ENCODE measurements at places on chromosomes 5 and 9. TPM values are rescaled to one million over a fixed set of nuclear protein-coding genes. Genes with fewer than 3 reads are reported as not detected.
A peak's percentile ranks its signal among the peaks of the same experiment; 100 is the strongest.

GRCh38 chr9:137771580-137771979 lies 106.0 kb upstream of the CACNA1B start:
- no peak for DNase-seq

The GPR151 gene
- not detected for total RNA-seq

GRCh38 chr9:21015129-21015815 lies 16.2 kb downstream of the HACD4 start:
- no peak for DNase-seq

DNA sequence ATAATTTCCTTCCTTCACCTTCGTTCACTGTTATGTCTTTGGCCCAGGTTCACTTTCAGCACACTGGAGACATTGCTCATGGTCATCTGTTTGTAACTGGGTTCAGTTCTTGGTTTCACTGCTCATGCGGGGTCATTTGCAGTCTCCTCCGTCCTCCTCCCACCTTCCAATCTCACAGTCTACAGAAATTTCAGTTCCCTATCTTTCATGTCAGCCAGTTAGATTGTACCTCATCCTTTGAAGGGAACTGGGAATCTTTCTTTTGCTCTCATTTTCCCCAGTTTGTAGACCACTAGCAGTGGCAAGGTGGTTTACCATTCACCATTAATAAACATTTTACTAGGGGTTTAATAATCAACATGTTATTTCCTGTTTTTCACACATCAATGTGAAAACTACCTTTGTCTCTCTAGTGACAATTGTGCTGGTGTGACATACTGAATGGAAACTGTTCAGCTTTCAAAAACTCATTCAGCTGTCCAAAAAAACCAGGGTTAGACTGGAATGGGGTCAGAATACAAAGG lies 100.9 kb upstream of the IL6ST start:
- DNase-seq = no peak

GRCh38 chr9:88993327-88993726 lies 2.1 kb downstream of the S1PR3 start:
- no peak for DNase-seq

The EQTN gene
- not detected for total RNA-seq

GRCh38 chr5:41182666-41183065 lies 30.7 kb downstream of the C6 start:
- no peak for DNase-seq

DNA sequence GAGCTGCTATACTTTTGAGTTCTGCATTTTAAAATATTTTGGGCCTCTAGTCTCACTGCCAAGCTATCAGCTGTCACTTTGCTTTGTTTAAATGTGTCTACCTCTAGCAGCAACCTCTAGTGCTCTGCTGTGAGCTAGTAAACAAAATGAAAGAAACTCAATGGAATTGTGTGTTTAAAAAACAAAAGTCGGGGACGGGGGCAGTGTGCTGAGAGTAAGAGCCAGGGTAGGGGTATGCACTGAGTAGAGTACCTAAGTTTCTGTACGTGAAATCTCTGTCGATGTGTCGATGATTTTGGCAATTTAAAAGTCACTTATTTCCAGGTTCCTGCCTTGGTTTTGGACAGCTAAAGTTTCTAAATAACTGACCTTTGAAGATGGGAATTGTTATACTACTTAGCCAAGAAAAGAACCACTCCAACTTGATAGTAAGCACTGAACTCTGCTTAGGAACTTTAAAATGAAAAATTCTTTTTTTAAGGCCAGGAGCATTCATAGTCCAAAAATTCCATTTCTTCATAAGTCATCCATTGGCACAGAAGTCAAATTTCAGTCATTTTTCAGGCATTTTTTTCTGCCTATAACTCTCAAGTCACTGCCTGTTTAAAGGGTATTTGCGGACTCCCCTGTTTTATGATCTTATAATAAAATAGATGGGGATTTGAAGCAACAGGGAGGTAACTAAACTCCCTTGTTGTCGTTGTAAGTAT lies 111.5 kb downstream of the SAXO1 start:
- DNase-seq = no peak

The SPINK7 gene
- total RNA-seq = not detected

DNA sequence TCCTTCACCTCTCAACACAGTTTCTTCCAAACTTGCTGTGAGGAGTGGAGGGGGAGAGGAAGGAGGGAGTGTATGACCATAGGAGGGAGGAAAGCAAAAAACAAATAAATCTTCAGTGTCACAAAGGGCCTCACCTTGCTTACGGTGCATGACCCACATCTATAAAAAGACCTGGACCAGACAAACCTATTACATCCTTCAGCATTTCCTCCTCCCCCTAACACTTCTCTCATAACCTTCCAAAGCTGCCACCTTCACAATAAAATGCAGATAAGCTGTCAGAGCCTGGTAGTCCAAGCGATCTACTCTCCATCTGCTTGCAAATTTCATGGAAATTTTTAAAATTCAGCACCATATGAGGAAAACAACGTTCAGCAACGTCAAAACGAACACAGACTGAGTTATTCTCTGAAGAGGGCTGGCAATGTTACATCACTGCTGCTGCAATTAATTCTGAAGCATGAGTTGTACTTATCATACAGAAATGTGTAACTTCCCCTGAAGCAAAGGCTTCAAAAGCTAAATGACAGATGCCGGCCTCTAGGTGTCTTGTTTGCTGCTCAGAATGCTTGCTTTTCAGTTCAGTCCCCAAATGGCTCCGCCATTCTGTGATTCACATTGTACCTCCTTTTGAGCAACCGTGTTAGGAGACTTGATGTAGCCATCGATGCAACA lies 62.9 kb downstream of the EFNA5 start:
- DNase-seq = no peak

The ARAP3 gene
- 3.0 TPM for total RNA-seq

DNA sequence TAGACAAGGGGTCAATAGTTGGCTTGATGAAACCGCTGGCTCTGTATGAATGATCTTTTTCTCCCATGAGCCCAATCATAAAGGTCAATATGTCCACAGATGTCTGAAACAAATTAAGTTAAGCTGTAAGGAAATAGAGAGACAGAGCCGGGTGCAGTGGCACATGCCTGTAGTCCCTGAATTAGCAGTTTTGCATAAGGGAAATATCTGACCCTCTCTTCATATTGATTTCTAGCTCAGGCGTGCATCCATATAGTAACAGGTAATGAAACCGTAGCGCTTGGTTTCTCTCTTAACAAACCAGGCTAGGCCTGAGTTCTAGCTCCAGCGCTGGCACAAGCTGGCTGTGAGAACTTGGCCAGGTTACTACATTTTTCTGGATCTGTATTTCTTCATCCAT lies 118.1 kb upstream of the ERCC6L2 start:
- DNase-seq = no peak

The GLDC gene
- 4.6 TPM for total RNA-seq

DNA sequence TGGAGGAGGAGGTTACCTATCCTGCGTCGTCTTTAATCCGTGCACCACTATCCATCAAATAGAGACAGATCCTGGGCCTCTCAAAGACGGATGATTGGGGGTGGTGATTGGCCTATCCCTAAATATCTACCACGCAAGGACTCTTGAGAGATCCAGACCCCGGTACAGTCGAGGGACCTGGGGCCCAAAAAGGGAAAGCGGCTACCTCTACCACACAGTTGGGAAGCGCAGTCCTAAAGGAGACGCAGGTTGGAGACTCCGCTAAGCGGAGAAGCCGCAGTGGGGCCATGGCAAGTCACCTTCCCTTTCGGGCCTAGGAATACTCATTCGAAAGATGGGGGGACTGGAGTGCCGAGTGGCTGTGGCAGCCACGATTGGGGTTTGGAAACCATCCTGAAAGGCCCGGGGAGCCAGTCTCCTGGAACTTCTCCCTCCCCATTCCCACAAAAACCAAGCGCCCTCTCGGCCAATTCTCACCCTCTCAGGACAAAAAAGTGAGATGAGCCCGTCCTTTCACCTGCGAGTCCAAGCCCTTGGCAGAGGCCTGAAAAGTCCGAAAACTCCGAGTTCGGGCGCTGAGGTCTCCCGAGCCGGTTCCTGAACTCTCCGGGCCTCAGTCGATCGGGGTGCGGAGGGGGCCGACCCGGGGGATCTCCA lies 499 bp upstream of the FOXE1 start:
- no peak for DNase-seq

- DNase-seq = no peak
These were observed 18.8 kb downstream of the ANKH start for GRCh38 chr5:14852779-14853178.

- DNase-seq = no peak
These were observed 4.9 kb downstream of the TAS2R1 start for GRCh38 chr5:9625286-9625685.

The OBP2B gene
- total RNA-seq = not detected

The PCDHGB2 gene
- 0.24 TPM for total RNA-seq

DNA sequence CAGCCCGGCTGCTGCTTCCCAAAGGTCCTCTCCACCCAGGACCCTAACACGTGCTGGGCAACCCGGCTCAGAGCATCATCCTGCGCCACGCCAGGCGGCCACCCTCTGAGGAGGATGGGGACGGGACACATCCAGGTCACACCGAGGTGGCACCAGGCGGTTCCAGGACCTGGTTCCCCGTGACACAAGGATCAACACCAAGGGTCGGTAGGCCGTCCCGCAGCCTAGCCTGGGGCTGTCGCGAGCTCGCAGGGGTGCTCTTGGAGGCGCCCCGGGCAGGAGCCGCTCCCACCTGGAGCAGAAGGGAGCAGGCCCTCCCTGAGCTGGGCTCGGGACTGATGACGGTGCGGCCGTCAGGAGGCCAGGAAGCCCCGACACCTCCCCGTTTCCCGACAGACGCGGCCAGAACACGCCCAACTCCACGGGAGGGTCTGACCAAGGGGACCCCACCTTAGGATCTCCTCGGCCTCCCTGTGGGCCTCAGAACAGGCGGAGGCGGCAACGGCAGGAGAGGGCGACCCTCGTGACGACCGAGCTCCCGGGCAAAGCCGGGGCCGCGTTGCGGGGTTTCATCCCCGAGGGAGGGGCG lies 6.3 kb downstream of the EXD3 start:
- no peak for DNase-seq

- no peak for DNase-seq
These were observed 815 bp downstream of the PDZD2 start for GRCh38 chr5:31639481-31640411.

The PCDHAC1 gene
- 3.1 TPM for total RNA-seq

The KCNN2 gene
- 0.51 TPM for total RNA-seq

The SLC45A2 gene
- not detected for total RNA-seq

GRCh38 chr5:139635606-139636206 lies 12.4 kb upstream of the CXXC5 start:
- peak; percentile 96 for DNase-seq

The PCDHAC2 gene
- 1.2 TPM for total RNA-seq

- no peak for DNase-seq
These were observed 130.7 kb upstream of the SMIM23 start for GRCh38 chr5:171654881-171655280.

- DNase-seq = no peak
These were observed 132.6 kb upstream of the FSTL4 start for GRCh38 chr5:133744960-133745308.

DNA sequence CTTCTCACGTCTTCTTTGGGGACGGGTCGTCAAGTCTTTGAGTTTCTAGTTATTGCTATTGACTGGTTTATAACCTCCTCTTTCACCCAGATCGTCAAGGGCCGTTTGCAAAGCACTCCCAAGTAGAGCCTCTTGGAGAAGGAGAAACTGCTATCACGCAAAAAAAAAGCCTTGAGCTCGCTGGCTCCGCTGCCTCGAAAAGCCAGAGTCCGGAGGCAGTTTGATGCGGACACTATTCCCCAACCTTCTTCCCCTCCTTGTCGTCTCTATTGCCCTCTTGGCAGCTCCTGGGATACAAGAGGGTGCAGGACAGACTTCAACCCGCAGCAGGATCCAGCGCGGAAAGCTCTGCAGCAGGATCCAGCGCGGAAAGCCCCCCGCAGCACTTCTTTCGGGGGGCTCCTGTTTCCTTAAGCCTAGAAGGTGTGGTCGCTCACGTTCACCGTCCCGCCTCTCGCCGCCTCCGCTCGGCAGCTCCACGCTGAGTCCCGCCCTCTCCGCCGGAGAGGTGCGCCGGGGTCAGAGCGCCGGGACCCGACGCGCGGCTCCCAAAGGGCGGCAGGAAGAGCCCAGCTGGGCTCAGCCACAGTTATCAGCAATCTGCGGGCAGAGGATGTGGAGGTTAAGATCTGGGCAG lies at the start of gene PCDHAC1:
Gene PCDHAC1 (plus strand): TSS at position 494 of the 637 bp plus-strand sequence. CDS start 594 bp downstream, outside the sequence.
- no peak for DNase-seq

The FAM221B gene
- not detected for total RNA-seq

The SPATA31E1 gene
- not detected for total RNA-seq

- DNase-seq = no peak
These were observed 737.4 kb upstream of the GRAMD2B start for GRCh38 chr5:125685771-125686170.
